Retinal pigment epithelial cell (primary cell): ENCODE measurements at places on chromosomes 7 and 10.

DNA sequence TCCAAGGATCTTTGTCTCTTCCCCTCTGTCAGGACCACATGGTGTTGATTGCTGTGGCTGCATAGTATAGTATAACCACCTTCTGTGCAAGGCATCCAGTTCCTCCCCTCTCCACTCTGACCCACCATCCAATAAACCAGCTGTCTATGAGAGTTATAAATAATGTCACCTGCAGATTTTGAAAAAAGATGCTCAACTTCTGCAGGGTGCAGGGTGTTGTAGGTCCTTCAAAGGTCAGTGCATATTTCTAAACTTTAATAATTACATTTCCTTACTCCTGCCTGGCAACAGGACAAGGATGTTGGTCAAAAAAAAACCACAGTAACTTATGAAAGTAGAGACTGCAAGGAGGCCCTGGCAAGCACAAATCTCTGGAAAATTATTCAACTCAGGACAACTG lies 166.2 kb downstream of the PKD1L1 start:
- no peak for DNase-seq

GRCh38 chr7:73555411-73555982 lies 2.0 kb downstream of the BCL7B start:
- no peak for DNase-seq

DNA sequence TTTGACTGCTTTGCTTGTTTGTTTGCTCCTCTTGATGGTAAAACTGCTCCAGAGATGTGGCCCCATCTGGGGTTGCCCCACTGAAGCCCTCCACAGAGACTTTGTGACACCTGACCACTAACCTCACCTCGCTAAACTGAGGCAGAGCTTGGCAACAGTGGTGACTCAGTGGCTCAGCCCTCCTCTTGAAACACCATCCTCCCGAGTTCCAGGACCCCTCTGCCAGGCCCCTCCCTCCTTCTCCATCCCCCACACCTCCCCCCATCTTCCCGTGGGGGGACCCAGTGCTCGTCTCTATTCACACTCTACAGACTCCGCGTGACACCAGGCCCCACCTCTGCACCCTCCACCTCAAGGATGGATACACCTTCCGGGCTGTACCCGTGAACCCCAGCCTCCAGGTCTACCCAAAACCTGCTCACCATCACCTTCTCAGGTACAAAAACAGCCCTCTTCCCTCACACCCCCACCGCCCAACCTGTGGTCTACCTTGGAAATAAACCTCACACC lies 19.0 kb upstream of the RET start:
- no peak for DNase-seq

- DNase-seq, result peak; percentile 42
Measured at GRCh38 chr7:130277763-130278643, 11.3 kb downstream of the CPA2 start.

GRCh38 chr10:22607261-22607660 lies 107.1 kb downstream of the PIP4K2A start:
- no peak for DNase-seq

GRCh38 chr7:22601003-22601402 lies 101.0 kb upstream of the STEAP1B start:
- no peak for DNase-seq

GRCh38 chr7:85457911-85458310 lies 271.1 kb upstream of the SEMA3D start:
- DNase-seq, result peak; percentile 9

DNA sequence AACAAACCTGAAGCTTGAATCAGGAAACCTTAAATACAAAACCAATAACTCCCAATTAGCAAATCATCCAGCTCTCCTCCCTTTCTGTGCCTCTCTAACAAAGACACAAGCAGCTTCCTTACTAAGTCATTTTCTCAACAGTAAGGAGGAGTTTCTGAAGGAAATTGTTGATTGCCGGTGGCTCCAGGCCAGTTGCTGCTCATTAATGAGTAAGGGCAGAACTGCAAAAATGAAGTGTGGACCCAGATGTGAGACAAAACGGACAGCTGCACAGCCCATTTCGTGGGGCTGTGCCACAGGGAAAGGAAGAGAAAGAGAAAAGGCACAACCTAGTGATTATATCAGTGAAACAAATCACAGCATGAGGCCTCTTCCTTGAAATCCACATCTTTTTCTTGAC lies 42.8 kb upstream of the RHOBTB1 start:
- DNase-seq, result no peak

- no peak for DNase-seq
Measured at GRCh38 chr7:3244241-3244814, 56.7 kb upstream of the SDK1 start.

- no peak for DNase-seq
Measured at GRCh38 chr10:119025776-119026175, 3.7 kb upstream of the NANOS1 start.

DNA sequence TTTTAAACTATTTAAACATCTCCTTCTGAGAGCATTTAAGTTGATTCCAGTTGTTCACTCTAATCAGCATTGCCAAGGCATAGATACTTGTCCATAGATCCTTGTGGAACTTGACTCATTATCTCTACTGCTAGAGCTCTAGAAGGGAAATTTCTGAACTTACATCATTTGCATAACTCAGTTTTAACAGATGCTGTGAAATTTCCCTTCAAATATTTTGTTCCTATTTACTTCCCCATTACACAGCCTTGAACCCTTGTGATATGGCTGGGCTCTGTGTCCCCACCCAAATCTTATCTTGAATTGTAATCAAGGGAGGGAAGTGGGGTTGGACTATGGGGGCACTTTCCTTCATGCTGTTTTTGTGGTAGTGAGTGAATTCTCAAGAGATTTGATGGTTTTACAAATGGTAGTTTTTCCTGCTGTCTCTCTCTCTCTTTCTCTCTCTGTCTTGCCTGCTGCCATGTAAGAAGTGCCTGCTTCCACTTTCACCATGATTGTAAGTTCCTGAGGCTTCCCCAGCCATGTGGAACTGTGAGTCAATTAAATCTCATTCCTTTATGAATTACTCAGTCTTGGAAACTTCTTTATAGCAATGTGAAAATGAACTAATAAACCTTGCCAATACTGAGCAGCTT lies 25.4 kb downstream of the INSIG1 start:
- no peak for DNase-seq

DNA sequence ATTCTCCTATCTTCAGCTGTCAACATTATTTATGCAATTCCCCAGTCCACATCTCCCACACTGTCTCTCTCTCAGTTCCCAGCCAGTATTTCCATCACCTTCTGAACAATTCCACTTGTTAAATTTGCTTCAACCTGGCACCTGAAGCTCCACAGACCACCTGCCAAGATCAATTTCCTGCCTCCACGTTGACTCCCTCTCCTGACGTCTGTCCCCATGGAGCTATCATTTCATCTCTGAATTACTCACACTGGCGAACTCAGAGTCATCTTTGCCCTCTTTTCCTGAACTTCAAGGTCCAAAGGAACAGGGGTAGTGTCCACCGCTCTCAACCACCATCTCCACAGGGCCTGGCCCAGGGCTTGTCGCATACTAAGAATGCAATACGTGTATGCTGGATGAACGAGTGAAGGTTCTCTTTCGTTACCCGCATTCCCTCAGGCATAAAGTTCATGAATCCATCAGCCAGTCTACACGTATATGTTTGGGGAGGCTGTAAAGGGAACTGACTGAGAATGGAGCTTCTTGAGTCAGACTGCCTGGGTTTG lies 183.3 kb downstream of the JCAD start:
- no peak for DNase-seq

DNA sequence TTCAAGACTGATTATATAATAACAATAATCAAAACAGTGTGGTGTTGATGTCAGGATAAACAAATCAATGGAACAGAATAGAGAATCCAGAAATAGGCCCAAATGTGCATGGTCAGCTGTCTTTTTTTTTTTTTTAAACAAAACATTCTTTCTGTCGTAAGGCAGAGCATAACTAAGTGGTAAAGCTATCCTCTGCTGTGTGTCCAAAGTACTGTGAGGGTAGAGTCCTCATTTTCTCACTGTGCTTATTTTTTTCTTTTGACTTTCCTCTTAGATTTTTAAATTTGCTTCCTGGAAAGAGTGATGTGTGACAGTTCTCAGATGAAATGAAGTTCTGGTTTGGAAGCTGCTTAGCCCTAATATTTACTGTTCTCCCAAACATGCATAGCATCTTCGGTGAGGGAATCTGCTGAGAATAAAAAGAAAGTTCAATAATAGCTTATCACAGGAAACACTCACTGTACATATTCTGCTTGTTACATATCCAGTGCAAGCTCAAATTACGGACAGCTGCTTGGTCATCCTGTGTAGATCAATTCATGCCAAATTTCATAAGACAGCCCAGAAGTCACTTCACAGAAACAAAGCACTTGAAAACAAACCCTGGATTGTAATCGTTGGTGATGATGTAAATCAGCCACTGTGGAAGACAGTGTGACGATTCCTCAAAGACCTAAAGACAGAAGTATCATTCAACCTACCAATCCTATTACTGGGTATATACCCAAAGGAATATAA lies 423.9 kb downstream of the NEBL start:
- no peak for DNase-seq

DNA sequence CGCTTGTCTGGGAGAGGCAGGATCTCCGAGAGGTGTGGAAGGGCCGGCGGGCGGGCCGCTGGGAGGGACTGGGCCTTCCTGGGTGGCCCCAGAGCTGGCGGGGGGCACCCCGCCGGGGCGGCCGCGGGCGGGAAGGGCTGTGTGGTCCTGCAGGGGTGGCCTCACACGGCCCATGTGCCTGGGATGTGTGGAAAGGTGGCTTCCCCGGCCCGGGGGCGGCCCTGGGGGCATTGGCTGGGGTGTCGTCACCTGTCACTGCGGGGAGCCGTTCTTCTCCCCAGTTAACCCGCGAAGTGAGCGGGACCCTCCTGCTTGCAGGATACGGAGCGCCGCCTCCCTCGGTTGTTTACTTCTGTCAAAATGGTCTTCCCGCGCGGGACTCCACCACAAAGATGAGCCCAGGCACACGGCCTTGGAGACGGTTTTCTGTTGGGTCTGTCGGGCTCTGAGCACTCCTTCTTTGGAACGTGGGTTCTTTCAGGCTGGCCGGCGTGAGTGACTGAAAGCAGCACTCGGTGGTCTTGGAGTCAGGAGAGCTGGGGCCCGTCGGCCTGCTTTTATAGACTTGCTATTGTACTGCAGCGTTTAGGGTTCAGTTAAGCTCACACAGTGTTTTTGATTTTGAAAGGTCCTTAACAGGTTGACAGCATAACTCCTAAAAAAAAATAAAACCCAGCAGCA lies 700 bp downstream of the SMC3 start:
- DNase-seq, result no peak

- no peak for DNase-seq
Measured at GRCh38 chr7:26627891-26628341, 236.5 kb downstream of the SKAP2 start.

GRCh38 chr7:101814991-101815825 lies 2.2 kb upstream of the CUX1 start:
- DNase-seq, result no peak

DNA sequence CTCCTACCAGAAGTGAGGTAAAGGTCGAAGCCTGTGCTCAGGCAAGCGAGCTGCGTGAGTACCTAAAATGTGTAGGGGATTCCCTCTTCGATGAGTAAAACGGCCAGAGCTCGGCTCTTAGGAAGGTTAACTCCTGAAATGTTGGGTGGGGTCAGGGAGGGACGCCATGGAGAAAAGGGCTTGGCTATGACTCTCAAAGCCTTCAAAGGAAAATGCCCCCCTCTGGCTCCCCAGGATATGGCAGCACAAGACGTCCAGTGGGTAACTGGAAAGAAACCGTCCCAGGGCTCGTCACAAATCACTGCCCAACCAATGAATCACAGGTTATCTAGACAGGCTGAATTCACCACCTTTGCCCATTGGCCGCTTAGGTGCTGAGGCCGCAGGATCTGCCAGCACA lies 58.0 kb downstream of the CALML3 start:
- no peak for DNase-seq

DNA sequence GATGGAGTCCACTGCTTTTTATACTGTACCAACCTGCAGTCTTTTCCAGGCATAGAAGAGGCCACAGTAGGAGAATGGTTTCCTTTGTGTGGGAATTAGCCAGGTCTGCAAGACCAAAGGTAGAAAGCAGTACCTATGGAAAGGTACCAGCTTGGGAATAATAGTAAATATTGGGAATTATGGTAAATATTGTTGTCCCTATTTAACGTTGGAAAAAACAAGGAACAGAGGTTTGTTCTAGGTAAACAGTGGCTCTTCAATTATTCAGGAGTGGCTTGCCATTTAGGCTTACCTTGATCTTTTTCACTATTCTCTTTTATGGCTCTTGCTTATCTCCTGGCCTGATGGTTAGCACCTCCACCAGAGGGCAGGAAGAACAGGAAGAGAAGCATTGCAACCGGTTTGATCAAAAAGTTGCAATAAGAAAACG lies 43.9 kb upstream of the GSAP start:
- DNase-seq, result no peak

DNA sequence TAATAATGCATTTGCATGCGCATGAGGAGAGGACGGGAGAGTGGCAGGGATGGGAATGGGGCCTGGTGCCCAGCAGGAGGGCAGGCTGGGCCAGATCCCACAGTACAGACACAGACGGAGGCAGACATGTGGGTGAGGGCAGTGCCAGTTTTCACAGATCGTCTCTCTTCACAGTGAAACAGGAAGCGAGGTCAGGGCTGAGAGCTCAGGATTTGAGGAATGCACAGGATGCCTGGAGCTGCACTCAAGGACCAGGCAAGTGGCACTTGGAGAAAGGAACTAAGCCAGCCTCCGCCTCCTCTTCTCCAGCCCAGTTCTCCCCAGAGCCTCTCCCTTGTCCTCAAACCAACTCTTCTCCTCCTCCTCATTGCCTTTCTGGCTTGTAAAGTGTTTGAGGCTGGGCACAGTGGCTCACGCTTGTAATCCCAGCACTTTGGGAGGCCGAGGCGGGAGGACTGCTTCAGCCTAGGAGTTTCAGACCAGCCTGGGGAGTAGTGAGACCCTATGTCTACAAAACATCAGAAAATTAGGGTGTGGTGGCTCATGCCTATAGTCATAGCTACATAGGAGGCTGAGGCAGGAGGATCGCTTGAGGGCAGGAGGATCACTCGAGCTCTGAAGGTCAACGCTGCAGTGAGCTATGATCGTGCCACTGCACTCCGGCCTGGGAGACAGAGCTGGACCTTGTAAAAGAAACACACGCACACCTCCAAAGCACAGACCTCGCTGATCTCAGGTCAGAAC lies 115.2 kb downstream of the HIP1 start:
- no peak for DNase-seq
